ENCODE measurements at places on chromosomes 3 and 15.

- DNase-seq, result no peak
Observed at GRCh38 chr15:65249641-65250040, 37.0 kb downstream of the PARP16 start.

GRCh38 chr3:32109256-32109655, 2.8 kb downstream of the GPD1L start:
- DNase-seq, result peak; percentile 89

DNA sequence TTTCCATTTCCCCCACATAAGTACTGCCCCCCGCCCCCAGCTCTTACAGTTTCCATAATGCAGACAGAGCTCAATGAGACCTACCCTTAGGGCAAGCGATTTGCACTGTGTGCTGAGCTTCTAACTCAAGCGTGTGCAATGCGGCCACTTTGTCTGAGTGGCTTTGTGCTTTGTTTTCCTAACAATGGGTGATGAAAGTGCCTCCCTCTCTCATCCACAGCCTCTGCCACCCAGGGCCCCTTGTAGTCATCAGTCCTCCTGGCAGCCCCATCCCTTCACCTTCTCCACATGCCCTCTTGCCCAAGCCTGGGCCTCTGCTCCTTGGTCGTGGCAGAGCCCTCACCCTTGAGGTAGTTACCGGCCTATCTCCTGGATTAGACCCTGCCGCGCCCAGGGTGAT, 17.2 kb downstream of the DAPK2 start:
- no peak for DNase-seq

- DNase-seq, result peak; percentile 59
Observed at GRCh38 chr3:5022966-5023776, 43.9 kb downstream of the BHLHE40 start.

GRCh38 chr15:70907784-70908471, 15.3 kb downstream of the LRRC49 start:
- no peak for DNase-seq

GRCh38 chr3:122245513-122246174, 62.2 kb downstream of the CASR start:
- no peak for DNase-seq

- no peak for DNase-seq
Observed at GRCh38 chr3:122092460-122093165, 37.5 kb downstream of the CD86 start.

DNA sequence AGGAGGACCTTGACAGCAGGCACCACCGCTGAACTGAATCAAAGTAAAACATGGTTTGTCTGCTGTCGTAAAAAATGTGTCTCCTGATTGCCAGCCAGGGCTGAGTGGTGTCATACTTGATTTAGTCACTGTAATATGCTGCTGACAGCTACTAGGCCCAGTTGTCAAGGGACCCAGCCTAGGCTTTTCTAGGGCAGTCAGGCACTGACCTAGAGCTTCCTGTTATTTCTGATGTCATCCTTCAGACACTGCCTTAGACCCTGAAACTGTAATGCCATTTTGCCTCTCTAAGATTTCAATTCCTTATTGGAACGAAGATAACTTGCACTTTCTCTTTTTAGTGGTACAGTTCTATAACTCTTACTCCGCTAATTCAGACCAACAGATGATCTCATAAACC, 2.6 kb upstream of the MRPL3 start:
- no peak for DNase-seq

DNA sequence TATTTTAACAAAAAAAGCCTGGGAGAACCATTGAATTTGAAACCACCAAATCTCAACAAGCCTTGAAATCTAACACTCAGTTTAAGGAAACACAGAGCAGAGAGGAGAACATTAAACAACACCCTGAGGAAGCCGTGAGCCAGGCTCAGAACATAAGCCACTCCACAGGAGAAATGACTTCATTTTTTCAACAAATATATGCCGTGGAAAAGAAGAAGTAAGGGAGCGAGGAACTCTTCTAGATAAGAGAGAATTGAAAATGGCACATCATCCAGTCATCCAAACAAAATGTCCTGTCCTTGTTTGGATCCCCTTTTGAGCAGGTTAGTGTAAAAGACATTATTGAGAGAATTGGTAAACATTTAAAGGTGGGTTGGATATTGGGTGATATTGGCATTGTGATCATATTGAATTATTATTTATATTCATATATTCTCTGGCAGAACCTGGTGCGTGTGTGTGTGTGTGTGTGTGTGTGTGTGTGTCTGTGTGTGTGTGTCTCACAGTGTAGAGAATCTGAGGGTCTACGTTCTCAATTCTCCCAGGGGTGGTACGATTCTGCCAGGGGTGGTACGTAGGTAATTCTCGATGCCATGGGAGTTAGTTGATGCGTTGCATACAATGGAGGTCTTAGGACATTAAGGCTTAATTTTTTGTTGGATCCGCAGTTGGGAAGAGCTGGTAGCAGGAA, 94.4 kb downstream of the ST6GAL1 start:
- DNase-seq, result no peak

GRCh38 chr3:159645874-159646273, 342.8 kb upstream of the IL12A start:
- no peak for DNase-seq

DNA sequence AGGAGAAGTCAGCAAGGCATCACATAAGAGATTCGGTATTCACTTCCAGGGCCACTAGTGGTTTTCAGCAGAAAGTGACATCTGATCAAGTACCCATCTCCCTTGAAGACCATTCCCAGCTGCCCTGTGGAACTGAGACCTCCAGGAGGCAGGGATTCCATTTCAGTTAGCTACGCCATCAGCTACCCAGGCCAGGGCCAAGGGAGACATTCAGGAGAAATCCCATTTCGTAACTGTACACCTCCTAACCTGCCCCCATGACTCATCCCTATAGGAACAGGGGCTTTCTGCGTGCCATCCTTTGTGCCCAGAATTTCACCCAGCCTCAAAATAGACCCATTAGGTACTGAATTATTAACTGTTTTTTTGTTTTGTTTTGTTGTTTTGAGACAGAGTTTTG, 24.7 kb downstream of the SPATA12 start:
- no peak for DNase-seq

DNA sequence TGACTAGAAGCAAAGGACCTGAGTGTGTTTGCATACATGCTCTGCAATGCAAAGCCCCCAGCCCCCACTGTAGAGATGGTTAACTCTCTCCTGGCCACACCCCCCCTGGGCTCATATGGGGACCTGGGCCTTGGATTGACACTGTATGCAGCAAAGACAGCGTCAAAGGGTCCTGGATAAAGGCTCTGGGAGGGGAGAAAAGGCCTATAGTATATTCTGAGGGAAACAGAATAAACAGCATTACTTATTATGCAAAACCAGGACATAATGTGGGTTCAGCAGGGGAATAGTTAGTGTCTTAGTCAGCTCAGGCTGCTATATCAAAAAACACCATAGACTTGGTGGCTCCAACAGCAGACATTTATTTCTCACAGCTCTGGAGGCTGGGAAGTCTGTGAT, 158.7 kb downstream of the APBA2 start:
- DNase-seq, result no peak

DNA sequence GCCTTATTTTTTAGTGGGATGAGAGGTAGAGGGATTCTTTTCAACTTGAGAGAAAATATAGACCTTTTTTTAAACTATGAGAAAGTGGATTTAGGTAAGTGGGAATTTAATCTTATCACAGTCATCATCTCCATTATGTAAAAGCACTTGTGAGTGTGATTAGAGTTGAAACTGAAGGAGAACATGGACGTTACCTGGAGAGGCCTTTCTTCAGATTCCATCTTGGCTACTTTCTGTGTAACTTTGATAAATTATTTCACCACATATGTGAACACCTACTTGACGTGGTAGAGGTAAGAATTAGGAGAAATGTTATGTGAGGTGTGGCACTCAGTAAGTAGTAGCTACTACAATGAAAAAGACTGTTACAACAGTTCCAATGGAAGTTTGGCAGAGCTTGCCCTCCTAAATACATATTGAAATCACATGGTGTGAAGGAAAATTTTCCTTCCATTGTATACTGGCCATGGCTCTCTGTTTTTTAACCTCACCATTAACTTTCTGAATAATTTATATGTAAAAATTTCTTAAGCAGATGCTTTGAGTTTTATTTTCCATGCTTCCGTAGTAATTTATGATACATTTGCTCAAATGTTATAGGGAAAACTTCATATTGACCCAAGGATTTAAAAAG, 193.3 kb downstream of the FNDC3B start:
- no peak for DNase-seq

DNA sequence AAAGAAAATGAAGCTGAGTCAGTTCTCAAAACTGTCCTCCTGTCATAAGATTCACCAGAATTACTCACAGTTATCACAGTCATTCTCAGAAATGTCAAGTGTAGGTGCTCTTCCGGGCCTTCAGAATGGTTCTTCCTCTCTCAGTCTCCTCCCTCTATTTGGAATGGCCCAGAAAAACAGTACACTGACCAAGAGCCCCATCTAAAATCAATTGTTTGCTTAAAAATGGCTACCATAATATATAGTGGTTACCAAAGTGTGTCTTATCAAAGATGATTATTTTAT, 99.8 kb downstream of the MECOM start:
- DNase-seq, result no peak

DNA sequence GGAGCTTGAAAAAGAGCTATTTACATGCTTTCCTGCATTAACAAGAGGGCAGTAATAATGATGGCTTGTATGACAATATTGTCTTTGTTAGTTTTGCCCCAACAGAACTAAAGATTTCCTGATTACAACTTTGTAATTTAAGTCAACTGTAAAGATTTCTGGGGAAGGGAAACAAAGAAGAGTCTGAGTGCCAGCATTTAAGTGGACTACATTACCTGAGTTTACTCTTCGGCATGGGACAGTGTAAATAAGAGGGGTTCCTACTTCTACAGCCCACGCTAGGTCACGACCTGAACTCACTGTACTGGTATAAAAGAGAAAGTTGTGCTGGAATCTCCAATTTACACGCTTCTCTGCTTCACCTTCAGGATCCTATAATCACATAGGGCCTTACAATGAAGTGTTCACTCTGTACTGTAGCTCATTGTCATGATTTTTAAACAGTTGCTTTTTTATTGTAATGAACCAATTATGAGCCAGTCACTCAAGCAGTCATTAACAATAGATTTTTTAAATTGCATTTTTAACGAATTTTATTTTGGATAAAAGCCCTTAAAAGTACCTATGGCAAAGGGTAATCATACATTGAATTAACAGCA, 39.6 kb downstream of the DPH6 start:
- no peak for DNase-seq

GRCh38 chr15:84681831-84682230, 23.8 kb upstream of the NMB start:
- DNase-seq, result no peak

GRCh38 chr15:55917881-55918296, 75.5 kb downstream of the NEDD4 start:
- DNase-seq, result no peak

- peak; percentile 61 for DNase-seq
Observed at GRCh38 chr3:194592798-194593752, 40.1 kb downstream of the TMEM44 start.

- no peak for DNase-seq
Observed at GRCh38 chr15:65072027-65072426, 4.2 kb upstream of the RASL12 start.

DNA sequence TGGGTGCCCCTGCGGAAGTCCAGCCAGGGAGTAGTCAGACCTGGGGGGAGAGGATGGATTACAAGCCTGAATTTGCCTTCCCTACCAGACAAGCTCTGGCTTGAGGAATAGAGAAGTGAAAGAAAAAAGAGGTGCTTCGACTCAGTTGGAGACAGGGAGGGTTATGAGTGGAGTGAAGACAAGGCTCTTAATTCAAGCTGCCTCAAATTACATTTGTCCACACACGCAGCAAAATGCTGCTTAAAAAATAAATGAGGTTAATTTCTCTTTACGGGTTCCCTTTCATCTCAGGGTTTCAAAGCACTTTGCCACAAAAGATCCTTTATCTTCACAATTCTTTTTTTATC, 49.0 kb upstream of the SLC4A7 start:
- no peak for DNase-seq

DNA sequence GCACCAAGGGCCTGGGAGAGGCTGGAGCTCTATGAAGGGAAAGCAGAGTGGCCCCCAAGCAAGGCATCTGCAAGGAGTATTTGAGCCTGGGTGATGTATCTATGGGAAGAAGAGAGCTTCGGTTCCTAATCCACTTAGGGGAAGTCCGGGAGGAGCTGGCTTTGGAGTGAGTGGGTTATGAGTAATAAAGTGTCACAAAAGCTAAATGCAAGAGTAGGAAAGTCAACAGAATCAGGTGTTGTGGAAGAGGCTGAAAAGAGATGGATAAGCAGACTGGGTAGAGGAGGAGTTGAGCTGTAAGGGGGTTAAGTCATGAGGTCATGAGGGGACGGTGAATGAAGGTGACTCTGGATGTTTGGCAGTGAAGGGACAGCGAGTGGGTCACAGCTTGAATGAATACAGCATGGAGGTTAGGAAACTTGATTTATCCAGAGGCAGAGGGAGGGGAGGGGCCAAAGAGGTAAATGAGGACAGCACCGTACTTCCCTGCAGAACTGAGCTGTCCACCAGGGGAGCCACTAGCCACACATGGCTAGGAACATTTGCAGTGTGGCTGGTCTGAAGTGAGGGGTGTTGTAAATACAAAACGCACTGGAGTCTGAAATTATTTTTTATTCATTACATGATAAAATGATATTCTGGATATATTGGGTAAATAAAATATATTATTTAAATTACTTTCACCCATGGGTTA, 83.3 kb downstream of the ADCY5 start:
- no peak for DNase-seq

DNA sequence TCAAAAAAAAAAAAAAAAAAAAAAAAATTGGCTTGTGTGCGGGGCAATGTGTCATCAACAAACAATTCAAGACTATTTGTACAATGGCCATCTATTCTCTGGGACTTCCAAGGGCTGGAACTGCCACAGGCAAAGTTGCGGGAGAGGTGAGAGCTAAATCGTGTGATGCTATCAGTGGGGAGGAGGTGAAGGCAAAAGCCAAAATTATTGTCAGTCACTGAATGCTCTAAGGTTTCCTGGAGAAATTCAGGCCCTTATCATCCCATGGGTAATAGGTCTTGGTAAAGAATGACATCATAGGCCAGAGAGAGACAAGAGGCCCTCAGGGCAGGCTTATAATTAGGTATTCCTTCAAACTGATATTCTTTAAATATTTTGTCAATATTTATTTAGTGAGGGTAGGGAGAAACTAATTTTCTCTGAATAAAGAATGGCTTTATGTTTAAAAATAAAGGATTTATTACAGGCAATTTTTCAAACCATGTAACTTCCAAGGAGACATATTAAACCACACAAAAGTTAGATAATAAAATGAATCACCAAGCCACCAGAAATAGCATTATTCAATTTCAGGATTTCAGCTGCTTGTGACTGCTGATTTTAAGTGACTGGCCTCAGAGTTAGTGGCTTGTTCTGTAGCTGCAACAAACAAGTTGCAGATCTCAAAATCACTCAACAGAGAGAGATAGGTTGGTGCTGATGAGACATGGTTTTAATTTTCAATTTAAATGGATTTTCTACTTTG, 226.3 kb upstream of the MRPL3 start:
- DNase-seq, result no peak

GRCh38 chr15:25233766-25234350, 205.0 kb downstream of the UBE3A start:
- no peak for DNase-seq
